ENCODE measurements at places on chromosomes 5 and 9.

GRCh38 chr9:136602193-136602885, 56.5 kb upstream of the NOTCH1 start:
- DNase-seq = no peak

DNA sequence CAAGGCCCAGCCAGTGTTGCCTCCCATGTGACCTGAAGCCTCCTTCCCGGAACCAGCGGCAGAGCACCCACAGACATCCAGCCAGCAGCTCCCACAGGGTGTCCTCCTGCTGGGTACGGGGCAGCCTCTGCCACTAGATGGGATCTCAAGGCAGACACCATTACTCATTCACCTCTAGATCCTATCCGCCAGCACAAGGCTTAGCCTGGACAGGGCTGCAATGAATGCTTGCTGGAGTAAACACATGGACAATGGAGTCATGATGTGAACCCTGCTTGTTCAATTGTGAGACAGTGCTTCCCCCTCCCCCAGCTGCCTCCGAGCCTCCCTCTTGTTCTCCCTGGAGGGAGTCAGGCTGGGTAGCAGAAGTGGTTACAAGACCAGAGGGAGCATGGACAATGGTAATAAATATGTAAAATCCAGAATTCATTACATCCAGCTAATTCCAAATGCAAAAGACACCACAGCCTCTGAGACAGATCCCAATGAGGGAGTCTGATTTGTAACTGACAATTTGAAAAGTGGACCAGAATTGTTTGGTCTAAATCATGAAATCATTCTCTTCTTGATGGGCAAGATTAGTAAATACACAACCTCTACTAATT, 132.0 kb downstream of the CRB2 start:
- DNase-seq = no peak

- no peak for DNase-seq
Measured at GRCh38 chr5:176995896-176996767, 10.4 kb downstream of the UIMC1 start.

DNA sequence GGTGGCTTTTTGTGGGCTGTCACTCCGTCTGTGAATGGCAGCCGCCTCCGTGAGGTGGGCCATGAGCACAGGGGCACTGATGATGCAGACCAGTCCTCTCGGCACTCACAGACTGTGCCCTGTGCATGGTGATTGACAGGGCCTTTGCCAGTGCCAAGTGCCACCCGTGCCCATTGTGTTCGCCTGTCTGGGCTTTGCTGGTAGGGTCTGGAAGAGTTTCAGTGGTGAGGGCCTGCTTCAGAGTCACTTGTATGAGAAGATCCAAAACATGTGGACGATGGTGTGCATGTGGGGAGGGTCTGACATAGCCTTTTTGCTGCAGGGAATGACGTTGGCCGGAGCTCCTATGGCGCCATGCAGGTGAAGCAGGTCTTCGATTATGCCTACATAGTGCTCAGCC, 34.9 kb downstream of the TENT4A start:
- no peak for DNase-seq

- no peak for DNase-seq
Measured at GRCh38 chr9:122118343-122119165, 25.4 kb upstream of the TTLL11 start.

Measured in CD4-positive, alpha-beta T cell treated with Interleukin-21 for 1 hour (primary cell).